Hematopoietic multipotent progenitor cell (in vitro differentiated cells): ENCODE measurements at places on chromosomes 6 and 20. TPM values are rescaled to one million over a fixed set of nuclear protein-coding genes. Genes with fewer than 3 reads are reported as not detected.

The SCRT2 gene
- not detected for total RNA-seq

The CALHM5 gene
- under 0.01 TPM for total RNA-seq

DNA sequence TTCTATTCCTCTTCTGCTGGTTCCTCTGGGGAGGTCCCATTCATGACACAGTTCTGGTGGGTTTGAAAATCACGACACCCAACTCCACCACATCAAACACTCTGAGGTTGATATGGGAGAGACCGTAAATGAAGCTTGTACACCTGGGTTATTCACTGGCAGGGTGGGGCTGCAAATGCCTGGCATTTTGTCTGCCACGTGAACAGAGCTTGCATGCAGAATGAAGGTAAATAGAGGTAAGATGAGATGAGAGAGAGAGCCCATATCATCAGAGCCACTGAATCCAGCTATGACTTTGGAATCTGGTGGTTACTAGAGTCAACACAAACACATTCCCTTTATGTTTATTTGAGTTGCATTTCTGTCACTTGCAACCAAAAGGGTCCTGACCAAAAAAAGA is 97.4 kb downstream of the BANF2 start:
- no peak for DNase-seq

DNA sequence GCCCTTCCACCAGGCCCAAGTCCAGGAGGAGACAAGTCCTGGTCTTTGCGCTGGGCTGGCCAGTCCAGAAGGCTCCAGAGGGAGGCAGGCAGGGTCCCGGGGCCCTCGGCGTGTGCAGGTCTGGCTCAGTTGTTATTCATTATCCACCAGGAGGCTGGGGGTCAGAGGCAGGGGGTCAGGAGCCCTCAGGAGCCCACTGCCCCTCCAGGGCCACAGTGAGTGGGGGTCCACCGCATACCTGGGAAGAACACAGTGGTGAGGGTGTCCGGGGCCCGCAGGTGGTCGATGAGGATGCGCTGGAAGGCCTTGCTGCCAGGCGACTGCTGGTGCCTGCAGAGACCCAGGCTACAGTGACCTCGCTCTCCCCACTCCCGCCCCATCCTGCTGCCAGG is 4.4 kb upstream of the C20orf144 start:
- no peak for DNase-seq

DNA sequence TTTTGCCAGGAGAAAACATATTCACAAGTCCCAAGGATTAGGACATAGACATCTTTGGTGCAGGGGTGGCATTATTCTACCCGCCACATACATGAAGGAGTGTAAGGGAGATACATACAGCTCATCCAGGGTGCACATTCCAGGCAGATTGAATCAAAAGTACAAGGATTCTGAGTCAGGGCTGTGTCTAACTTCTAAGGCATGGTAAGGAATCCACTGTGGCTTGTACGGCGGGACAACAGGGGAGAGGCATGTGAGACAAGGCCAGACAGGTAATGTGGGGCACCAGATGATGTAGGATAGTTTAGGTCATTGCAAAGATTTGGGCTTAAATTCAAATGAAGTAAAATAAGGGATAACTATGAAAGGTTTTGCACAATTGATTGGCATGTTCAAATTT is 780.9 kb downstream of the C6orf118 start:
- no peak for DNase-seq

DNA sequence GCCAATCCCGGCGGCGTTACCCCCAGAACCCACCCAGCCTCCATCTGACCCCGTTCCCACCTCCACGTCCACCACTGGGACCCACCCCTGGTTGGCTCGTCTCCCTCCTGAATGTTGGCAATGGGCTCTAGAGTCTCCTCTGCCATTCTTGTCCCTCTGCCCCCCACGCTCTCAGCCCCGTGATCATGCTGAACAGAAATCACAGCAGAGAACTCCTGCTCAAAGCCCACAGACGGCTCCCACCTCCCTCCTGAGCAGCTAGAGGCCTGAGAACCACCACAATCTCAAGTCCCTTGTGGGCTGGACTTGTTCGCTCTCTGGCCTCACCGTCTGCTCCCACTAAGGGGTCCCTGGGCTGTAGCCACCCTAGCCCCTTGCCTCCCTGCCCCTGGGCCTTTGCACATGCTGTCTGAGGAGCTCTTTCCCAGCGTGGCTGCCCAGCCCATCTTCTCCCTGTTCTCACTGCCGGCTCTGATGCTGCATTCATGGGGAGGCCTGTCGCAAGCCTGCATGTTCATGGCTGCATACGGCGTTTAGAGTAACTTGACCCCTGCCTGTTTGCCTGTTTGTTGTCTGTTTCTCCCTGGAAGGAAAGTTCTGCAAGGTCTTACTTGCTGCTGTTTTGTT is 11.2 kb upstream of the FRMD1 start:
- no peak for DNase-seq

GRCh38 chr20:34824806-34825529 is 483 bp downstream of the NCOA6 start:
- DNase-seq: peak; percentile 67

GRCh38 chr6:150175586-150176151 is 32.8 kb downstream of the PPP1R14C start:
- no peak for DNase-seq
